ENCODE measurements at places on chromosomes 2 and 18.
A peak's percentile ranks its signal among the peaks of the same experiment; 100 is the strongest.

GRCh38 chr2:6931753-6932152, 14.5 kb downstream of the RNF144A start:
- DNase-seq, result no peak

DNA sequence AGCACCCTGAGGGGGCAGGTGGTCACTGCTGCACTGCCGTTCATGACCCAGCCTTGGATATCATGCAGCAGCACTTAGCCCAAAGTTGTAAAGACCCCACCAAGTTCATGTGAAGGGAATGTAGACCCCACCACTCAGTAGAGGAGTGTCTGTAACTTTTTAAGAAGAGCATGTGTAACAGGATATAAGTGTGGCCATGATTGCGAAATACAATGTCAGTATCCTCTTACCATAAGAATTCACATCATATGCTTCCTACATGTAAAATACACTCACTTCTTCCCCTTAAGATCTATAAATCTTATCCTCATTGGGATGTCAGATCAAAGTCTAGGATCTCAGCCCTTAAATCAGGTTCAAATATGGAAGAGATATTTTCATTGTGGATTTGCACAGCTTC, 276.9 kb downstream of the PTPRM start:
- peak; percentile 9 for DNase-seq

- DNase-seq, result no peak
These were observed 19.2 kb downstream of the RMP24 start for GRCh38 chr18:35991696-35992095.

DNA sequence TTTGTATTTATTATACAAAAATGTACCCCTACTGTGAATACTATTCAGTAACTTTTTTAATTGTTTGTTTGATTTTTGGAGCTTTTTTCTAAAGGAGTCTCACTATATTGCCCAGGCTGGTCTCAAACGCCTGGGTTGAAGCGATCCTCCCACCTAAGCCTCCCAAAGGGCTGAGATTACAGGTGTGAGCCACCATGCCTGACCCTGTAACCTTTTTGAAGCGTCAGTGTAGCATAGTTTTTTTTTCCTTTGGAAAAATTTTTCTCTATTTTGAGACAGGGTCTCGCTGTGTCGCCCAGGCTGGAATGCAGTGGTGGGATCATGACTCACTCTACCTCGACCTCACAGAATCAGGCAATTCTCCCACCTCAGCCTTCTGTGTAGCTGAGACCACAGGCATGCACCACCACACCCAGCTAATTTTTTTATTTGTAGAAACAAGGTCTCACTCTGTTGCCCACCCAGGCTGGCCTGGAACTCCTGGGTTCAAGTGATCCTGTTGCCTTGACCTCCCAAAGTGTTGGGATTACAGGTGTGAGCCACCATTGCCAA, 2.0 kb downstream of the GMCL1 start:
- DNase-seq, result no peak

- no peak for DNase-seq
These were observed 11.6 kb downstream of the HIBCH start for GRCh38 chr2:190308031-190308430.

DNA sequence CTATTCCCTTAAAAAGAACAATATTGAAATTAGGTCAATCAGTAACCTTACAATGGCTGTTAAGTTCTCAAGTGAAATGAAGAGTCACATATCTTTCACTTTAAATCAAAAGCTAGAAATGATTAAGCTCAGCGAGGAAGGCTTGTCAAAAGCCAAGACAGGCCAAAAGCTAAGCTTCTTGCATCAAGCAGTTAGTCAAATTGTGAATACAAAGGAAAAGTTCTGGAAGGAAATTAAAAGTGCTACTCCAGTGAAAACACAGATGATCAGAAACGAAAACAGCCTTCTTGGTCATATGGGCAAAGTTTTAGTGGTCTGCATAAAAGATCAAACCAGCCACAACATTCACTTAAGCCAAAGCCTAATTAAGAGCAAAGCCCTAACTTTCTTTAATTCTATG, 402.6 kb upstream of the ZEB2 start:
- DNase-seq, result no peak

DNA sequence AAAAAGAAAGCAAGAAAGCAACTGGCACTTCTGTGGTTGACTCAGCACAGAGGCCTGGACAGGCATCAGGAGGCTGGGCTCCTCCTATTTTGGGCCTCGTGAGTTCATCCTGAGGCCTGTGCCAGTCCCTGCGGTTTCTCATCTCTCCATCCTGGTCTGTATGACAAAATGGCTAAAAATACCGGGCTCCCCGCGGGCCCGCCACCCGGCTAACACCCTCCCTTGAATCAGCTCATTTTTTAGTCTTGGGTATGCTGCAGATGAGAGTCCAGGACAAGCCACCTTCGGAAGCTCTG, 62.3 kb upstream of the YWHAQ start:
- no peak for DNase-seq

GRCh38 chr2:117684919-117685318, 129.6 kb upstream of the DDX18 start:
- no peak for DNase-seq

GRCh38 chr2:190318931-190319554, 583 bp downstream of the HIBCH start:
- peak; percentile 65 for DNase-seq

- DNase-seq, result no peak
These were observed 452.9 kb upstream of the SPRED2 start for GRCh38 chr2:65885266-65885665.

DNA sequence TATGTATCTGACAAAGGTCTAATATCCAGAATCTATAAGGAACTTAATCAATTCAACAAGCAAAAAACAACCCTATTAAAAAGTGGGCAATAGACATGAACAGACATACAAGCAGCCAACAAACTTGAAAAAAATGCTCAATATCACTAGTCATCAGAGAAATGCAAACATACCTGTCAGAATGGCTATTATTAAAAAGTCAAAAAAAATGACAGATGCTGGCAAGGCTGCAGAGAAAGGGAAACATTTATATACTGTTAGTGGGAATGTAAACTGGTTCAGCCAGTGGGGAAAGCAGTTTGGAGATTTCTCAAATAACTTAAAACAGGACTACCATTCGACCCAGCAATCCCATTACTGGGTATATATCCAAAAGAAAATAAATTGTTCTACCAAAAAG, 21.6 kb downstream of the SESTD1 start:
- DNase-seq, result no peak

DNA sequence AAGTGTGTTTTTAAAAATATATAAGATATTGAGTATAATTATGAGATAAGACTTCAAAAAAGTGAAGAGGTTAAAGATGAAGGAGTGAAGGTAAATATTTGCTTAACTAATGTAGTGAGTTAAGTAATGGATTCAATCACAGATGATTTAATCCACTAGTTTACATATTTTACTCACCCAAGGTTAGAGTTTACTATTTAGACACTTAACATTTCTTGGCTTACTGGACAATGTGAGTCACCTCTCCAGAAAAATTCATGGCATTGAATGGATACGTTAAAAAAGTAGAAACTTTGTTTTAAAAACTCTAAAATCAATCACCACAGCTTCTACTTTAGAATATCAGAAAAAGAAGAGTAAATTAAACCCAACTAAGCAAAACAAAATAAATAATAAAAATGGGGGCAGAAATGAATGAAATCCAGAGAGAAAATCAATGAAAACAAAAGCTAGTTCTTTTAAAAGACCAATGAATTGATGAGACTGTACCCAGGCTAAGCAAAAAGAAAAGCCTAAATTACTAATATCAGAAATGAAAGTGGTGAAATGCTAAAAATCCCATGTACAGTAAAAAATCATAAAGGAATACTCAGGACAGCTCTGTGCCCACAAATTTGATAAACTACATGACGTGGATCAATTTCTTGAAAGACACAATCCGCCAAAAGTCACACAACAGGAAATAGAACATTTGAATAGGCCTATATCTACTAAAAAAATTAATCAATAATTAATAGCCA, 1.9 kb upstream of the HMSD start:
- DNase-seq, result no peak

GRCh38 chr18:68699043-68699442, 15.9 kb downstream of the TMX3 start:
- DNase-seq, result no peak

GRCh38 chr18:8813611-8814010, 108.3 kb downstream of the MTCL1 start:
- no peak for DNase-seq

DNA sequence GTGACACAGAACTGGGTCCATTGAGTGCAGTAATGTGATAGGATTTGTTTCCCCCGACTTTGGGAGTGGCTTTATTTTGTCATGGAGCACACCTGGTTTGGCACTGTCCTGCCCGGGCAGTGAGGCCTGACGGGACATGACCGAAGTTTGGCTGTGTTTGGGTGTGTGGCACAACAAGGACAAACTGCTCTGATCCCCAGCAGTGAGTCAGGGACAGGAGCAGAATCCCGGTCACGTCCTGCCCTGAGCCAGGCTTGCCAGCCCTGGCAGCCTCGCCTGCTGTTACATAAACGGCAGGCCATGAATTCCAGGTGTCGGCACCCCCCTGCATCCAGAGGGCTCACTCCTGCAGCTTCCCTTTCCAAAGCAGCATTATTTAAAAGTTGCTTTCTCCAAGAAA, 45.7 kb downstream of the IMPA2 start:
- no peak for DNase-seq

DNA sequence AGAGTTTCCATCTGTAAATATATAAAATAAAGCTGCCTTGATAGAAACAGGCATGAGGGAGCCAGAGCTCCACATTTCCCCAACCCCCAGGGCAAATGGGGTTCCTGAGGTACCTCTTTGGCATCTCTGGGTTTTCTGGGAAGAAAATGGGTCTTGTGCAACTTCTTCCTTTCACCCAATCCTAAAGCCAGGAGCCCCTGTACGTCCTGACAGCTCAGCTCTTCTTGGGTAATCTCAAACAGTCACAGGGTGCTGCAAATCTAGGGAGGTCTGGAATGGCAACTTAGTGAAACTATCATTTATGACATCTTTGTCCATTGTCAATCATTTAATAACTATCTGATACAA, 36.6 kb upstream of the STAT1 start:
- DNase-seq, result no peak

DNA sequence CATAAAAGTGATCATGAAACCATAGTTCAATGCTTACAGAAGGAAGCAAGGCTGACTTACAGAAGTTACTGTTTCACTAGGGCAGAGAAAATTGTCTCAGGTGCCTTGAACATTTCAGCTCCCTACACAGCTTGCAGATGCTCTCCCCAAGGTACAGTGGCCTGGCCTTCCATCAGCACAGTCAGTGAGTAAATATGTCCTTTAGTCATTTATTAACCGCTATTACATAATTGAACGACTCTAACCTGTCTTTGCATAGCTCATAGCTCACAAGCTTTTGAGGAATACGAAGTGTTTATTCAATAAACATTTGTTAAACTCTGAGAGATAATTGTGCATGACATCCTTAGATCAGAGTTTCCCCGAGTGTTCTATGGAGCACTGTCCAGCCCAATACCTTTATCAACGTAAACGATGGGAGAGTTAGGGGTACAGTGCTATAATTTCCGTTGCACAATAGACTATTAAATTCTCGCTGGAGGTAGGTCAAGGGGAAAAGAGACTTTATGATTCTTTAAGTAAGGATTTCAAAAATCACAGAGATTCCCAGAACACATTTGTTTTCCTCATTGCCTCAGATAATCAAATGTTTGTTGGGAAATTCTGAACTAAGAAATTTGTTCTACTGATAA, 677.8 kb downstream of the TSN start:
- no peak for DNase-seq

GRCh38 chr18:49562481-49563129, 748 bp downstream of the LIPG start:
- no peak for DNase-seq

DNA sequence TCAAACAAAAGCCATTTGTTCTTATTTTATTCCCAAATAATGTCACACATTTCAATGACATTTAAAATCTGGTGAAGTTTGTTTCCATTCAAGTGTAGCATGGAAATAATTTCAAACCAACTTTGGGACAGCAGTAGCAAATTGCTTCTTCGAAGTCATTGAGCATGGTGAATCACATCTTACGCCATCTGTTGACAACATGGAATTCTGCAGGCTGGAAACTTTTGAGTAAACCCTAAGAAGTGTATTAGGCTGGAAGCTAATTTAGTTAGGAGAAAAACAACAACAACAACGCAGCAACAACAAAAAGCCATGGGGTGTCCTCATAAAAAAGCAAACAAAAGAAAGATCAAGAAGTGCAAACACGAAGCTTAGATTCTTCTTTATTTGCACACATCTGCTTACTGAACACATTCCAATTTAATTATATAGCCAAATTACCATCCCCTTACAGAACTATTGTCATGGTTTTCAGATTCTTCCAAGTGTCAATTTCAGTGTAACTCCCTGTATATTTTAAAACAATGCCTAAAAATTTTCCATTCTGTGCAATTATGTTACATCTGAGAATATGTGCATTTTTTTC, 659.0 kb upstream of the CDH7 start:
- peak; percentile 53 for DNase-seq

DNA sequence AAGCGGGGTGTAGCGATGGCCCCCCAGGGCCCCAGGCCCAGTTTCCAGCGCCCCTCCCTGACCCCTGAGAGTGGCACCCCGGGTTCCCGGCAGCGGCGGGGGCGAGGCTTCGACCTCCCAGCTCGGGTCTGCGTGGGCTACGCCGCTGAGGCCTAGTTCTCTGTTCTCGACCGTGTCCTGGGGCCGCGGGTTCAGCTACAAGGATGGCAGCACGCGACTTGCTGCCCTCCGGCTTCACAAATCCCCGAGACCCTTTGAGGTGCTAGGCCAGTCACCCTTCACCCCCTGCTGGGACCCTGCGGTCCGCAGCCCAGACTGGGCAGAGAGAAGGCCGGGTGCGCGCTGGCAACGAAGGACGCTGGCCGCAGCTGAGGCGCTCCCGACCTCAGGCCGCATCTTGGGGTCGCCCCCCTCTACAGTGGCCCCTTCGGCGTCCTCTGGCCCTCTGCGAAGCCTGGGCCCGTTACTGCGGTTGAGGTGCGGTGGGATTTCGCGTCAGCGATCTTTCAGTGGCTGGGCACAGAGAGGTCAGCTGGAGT, 1.2 kb downstream of the OTX1 start:
- DNase-seq, result no peak

DNA sequence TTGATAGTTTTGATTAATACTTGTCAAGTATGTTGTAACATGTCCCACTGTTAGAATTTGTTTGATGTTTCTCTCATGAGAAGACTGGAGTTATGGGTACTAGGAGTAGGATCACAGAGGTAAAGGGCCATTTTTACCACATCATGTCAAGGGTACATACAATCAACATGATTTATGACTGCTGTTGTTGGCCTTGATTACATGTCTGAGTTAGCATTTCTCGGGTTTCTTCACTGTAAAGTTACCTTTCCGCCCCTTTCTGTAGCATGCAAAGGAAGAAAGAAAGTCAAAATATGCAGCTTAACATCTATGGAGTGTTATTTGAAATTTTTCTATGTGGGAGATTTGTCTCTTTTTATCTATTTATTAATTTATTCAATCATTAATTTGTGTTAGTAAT, 1456.4 kb downstream of the SUCLG1 start:
- DNase-seq, result no peak

GRCh38 chr18:25077038-25077943, 274.7 kb downstream of the ZNF521 start:
- DNase-seq, result no peak
